ENCODE measurements at places on chromosomes 13 and 19.

DNA sequence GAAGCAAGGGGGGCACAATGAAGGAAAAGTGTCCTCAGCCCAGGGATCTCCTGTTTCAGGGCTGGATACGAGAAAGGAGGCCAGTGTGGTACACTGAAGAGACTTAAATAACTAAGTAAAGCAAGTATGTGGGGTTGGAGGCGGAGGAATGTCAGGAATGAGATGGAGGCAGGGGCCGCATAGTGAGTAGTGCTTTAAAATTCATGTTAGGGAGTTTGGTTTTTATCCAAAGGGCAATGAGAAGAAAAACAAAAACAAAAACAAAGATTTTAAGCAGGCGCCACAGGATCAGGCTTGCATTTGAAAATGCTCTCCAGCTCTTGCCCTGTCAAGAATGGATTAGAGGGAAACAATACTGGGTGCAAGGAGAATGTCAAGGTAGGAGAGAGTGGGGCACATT is 273.4 kb downstream of the DCLK1 start:
- DNase-seq = no peak

GRCh38 chr19:21463449-21464105 is 41.8 kb upstream of the ZNF429 start:
- peak; percentile 54 for DNase-seq

DNA sequence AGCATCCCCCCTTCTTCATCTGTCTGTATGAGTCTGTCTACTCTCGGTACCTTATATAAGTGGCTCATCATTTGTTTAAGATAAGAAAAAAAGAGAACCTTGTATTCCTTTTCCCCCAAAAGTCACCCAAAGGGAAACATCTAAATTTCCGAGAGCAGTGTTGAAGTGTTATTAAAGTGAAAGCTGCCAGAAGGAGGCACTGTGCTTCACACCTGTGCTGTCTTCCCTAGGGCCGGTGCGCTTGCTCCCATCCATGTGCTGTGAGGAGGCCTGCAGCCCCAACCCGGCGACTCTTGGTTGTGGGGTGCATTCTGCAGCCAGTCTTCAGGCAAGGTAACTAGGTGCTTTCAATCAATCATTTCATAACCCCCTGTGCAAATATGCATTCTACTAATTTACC is 97.5 kb downstream of the TNFRSF19 start:
- DNase-seq = no peak

DNA sequence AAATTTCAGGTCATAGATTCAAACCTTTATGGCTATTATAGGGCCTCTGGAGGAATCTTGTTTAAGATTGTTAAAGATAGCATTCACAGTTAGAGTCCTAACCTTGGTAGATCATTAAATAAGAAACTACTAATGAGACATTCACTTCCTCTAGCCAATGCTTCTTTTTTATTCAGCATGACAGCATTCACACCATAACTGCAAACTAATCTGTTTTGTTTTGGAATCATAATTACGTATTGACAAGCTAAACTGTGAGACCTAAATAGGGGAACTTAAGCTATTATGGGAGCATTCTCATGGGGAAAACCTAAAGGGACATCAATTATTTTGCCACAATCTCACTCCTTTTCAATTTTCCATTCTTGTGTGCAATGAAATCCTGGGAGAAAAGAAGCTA is 653.8 kb downstream of the PCDH9 start:
- DNase-seq = no peak

DNA sequence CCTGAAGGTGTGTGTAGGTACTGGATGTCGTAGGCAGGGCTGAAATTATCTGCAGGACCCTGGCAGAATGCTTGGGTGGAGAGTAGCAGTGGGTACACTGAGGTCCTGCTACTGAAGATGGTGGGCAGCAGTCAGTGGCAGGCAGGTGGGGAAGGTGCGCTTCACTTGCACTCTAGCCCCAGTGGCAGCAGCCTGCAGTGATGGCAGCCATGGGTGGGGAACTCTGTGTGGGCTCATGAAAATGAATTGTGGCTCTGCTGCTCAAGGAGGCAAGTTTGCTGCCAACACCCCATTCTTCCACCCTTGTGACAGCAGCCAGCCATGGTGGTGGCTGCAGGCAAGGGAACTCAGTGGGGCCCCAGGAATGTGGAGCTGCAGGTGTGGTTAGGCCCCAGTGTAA is 1242.7 kb upstream of the MIR17HG start:
- DNase-seq = no peak

- peak; percentile 74 for DNase-seq
Observed at GRCh38 chr19:55283548-55284377, at the start of gene BRSK1. Gene BRSK1 (plus strand): TSS chr19:55283997. CDS start chr19:55284443, 446 bp downstream.

DNA sequence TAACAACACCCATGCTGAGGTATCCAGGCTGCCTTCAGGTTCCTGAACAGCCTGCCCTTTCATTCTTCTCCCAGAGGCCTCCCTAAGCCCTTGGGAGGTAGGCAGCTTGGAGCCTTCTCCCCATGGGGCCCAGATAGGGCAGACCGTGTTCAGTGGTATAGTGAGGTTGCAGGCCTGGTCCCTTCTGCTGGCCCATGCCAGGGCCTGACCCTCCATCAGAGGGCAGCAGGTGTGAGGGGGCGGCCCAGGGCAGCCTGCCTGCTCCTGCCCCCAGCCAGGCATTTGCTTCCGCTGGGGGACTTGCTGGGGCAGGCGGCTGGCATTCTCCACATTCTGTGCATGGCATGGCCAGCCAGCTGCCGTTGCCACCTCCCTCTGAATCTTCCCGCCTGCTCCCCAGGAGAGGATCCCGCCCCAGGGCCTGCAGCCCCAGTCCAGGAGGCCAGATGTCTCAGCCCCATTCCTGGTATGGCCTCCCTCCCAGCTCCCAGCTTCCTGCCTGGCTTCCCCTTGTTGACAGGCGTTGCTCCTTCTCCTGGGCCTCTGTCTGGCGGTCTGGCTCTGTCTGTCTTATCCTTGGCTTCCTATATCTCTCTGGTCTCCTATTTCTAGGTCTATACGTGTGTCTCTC is 8.9 kb downstream of the CIC start:
- DNase-seq = no peak
